ENCODE measurements at places on chromosomes 6 and 20.

GRCh38 chr20:41030061-41030460, 1.4 kb downstream of the TOP1 start:
- DNase-seq, result no peak

- no peak for DNase-seq
Measured at GRCh38 chr6:88538130-88538706, 372.1 kb upstream of the CNR1 start.

DNA sequence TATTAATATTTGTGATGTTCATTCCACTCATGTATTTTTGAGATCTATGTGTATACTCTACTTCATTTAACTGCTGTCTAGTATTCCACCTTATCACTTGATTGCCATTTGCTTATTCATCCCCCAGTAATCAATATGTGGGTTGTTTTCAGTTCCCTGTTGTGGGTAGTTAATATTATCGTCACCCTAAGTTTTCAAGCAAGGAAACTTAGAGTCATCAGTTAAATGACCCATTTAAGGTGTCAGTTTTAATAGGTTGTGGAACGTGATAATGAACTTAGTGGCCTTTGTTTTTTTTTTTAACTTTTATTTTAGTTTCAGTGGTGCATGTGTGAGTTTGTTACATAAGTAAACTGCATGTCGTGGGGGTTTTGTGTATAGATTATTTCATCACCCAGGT, 90.3 kb downstream of the SLC24A3 start:
- no peak for DNase-seq

DNA sequence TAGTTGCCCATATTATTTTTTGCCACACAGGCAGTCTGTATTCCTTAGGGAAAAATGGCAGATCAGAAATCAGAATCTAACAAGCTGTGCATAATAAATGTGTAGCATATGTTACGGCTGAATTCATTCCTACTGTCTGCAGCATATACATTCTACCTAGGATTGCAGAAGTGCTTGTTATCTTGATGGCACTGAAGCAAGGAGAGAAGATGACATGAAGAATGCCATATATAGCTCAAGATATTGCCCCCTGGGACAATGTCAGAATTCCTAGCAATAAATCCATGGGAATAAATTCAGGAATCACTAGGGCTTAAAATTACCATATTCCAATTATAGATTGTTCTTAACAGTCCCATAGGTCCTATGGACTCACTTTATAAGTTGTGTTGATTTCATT, 293.0 kb upstream of the CNR1 start:
- no peak for DNase-seq

DNA sequence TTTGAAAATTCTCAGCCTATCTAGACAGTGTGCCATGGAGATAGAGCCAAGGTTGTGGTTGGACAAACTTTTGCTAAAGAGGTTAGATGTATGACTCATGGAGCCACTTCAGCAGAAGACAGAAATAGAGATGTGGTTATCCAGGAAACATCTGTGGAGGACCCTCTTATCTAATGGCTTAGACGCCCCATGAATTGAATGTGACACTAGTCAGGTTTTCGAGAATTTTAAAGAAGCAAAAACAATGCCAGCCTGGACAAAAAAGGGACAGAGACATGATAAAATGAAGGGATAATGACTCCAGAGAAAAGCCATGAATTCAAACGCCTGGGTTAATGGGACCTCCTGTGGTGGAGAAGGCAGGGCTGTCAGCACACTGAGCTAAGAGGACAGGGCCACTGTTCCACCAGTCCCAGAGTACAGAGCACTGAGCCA, 280.5 kb downstream of the CLVS2 start:
- DNase-seq, result no peak

DNA sequence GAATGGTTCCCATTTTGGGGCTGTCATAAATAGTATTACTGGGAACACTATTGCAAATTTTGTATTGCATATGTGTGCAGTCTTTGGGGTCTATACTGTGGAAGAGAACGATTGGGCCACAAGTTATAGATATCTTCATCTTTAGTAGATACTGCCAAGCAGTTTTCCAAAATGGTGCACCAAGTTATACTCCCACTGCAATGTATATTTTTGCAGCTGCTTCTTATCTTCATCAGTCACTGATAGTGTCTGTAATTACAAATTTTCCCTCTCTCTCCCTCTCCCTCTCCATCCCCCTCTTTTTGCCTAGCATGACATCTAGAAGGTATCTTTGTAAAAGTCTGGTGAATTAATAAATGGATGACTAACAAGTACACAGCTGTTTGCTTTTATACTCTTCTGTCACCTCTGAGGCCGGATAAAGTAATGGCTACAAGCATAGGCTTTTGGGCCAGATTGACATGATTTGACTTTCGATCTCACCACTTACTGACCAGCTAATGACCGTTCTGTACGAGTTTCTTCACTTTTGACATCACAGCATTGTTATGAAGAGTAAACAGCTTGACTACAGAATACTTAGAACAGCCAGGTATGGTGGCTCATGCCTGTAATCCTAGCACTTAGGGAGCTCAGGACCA, 113.3 kb upstream of the SLC2A12 start:
- no peak for DNase-seq

- DNase-seq, result no peak
Measured at GRCh38 chr6:131979515-131980337, 28.6 kb upstream of the CCN2 start.

GRCh38 chr6:125808060-125808459, 17.3 kb downstream of the NCOA7 start:
- no peak for DNase-seq

GRCh38 chr6:106757267-106757666, 127.9 kb downstream of the QRSL1 start:
- DNase-seq, result no peak

- DNase-seq, result no peak
Measured at GRCh38 chr6:132122871-132123270, 171.7 kb upstream of the CCN2 start.

- no peak for DNase-seq
Measured at GRCh38 chr20:37457921-37458320, 63.1 kb upstream of the NNAT start.

GRCh38 chr6:38438097-38438496, 201.6 kb downstream of the BTBD9 start:
- no peak for DNase-seq

DNA sequence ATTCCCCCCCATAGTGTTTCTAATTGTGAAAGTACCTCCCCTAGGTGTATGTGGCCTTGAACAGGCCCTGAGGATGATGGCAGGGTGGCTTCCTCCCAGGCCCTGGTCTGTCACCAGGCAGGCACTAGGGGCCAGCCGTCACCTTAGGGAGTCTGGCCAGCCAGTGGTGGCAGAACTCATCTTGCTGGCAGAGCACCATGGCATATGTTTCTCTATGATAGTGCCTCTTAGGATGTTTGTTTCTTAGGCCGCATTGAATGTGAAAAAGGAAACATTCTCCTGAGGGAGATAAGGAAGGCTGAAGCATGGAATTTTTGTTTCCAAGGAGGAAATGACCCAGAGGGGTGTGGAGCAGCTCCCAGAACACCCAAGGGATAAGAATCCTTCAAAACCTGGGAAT, 45.2 kb upstream of the KLHL31 start:
- no peak for DNase-seq

DNA sequence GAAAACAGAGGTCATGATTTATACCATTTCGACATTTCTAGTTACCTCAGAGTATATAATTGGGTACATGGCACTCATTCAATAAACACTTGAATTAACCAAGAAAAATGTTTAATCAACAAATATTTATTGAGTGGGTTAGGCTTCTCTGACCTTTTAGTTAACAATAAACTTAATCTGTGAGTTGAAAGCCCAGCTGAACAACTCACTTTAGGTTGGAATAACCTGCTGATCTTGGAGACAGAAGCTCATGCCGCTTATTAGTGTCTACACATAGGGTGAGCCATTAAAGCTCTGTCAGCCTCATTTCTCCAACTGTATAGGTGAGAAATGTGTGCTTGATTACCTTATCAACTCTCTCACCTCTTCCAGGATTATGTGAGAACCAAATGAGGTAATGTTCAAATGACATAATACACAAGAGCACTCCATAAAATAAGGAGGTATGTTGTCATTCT, 98.2 kb upstream of the DTNBP1 start:
- DNase-seq, result no peak

- DNase-seq, result no peak
Measured at GRCh38 chr6:69791065-69791471, 5.7 kb downstream of the LMBRD1 start.

GRCh38 chr20:17443131-17443858, 87.9 kb downstream of the BFSP1 start:
- no peak for DNase-seq

- no peak for DNase-seq
Measured at GRCh38 chr6:37802810-37803209, 16.7 kb upstream of the ZFAND3 start.

- no peak for DNase-seq
Measured at GRCh38 chr6:8177721-8178120, 75.4 kb upstream of the EEF1E1 start.

GRCh38 chr20:32555584-32555983, 29.5 kb downstream of the NOL4L start:
- no peak for DNase-seq

DNA sequence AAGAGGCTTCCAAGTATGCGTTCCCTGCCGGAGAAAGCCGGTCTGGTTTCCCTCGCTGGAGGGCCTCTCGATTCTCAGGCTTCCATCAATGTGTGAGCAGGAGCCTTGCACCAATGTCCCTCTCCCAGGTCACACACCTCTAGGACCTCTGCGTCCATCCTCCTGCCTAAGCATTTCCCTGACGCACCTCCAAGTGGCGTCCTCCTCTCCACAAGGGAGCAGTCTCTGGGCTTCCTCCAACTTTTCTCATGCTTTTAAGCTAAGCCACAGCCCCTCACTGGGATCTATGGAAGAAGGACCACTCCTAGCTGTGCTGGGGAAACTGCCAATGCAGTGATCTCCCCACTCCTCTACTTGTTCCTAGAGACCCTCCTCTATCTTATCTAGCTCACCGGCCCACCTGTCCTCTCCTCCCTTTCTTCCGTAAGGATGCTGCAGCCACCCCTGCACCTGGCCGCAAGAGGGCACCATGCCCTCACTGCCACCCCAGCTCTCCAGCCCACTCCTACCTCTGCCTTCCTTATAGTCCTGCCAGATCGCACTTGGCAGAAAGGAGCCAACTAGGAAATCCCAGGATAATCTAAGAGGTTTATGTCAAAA, 258.7 kb downstream of the LRFN2 start:
- peak; percentile 9 for DNase-seq

DNA sequence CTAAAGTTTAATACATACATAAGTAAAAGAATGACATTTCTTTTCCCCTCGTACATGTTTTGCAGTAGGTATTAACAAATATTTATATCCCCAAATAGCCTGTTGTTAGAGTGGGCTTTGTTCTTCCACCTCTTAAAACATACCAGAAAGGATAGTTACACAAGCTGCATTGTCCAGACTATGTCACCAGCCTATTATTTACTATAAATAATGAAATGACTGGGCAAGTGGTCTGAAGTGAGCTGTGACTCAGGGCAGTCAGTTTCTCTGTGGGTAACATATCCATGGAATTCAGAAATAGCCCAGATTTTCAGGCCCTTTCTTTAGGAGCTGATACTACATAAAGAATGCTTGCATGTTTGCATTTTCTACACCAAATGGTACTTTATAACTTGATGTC, 60.1 kb downstream of the FUT9 start:
- no peak for DNase-seq

DNA sequence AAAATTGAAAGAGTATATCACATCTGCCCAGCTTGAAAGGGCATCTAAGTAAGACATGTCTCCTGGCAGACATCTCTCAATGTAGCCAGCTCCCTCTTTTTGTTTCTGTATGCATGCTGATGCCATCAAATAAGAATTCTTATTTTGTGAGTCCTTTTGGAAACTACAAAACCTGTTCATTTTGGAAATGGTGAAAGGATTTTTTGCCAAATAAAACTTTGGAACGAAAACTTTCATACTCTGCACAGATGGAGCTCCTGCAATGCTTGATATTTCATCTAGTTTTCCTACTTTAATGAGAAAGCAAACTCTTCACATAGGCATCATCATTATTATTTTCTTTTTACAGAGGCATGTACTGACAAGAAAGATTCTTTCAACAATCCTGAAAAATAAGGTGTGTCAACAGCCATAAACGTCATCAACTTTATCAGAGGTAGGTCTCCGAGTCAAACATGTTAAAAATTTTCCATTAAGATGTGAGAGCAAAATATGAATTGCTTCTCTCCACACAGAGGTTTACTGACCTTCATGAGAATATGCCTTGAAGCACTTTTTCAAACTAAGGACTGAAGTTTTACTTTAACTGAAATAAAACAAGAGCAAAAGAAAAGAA, 26.2 kb upstream of the CMTR1 start:
- DNase-seq, result no peak

- DNase-seq, result no peak
Measured at GRCh38 chr6:61947311-61947947, 338.6 kb downstream of the KHDRBS2 start.

GRCh38 chr20:35788796-35789195, 17.0 kb downstream of the PHF20 start:
- no peak for DNase-seq

DNA sequence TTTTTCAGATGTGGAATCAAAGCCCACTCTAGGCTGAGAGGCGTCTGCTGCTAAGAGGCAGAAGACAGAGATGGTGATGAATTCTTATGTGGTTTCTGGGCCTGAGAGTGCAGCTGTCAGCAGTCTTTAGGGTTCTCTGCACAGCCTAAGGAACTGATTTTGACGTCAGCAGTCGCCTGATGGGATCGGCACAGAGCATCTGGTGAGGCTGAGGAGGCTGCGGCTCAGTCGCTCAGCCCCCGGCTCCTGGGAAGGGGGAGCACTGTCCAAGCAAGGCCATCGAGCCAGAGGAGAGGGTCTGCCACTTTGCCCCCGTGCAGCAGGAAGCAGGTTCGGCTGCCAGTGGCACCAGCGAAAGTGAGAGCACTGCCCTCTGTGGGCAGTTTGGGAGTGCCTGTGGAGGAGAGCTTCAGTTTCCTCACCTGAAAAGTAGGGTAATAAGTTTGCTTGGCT, 92.5 kb downstream of the TCP11 start:
- DNase-seq, result peak; percentile 17

GRCh38 chr20:32460683-32461320, 102.7 kb downstream of the ASXL1 start:
- no peak for DNase-seq

GRCh38 chr6:83838727-83839126, 14.4 kb upstream of the RIPPLY2 start:
- no peak for DNase-seq

- DNase-seq, result no peak
Measured at GRCh38 chr6:128303870-128304269, 216.5 kb downstream of the PTPRK start.

DNA sequence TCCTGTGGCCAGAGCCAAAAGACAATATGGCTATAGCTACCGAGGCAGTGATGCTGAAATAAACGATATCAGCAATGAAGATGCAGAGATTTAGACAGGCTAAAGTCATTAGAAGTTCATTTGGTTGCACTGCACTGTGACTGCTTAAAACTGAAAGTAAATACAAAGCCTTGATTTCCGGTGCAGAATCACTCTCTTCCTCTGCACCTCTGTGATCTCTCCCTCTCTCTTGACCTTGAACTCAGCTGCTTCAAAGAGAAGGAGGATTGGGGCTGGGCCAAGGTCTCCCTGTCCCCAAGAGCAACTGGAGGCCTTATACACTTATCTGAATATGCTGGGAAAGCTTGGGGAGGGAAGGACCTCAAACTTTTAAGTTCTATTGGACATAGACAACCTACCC, 34.6 kb upstream of the SPACA1 start:
- DNase-seq, result peak; percentile 28

All from activated CD4-positive, alpha-beta T cell treated with anti-CD3 and anti-CD28 coated beads, Interleukin-2, Interleukin-4, amounts not matched to agents 100 ng/mL and 50 ng/mL, durations not matched to agents 16 hours and 8 hours (primary cell).